A673 (cell line): ENCODE measurements at places on chromosomes 3 and 15.
A peak's percentile ranks its signal among the peaks of the same experiment; 100 is the strongest.

GRCh38 chr3:65245133-65246063 is 557.6 kb upstream of the ADAMTS9 start:
- peak; percentile 2 for DNase-seq

DNA sequence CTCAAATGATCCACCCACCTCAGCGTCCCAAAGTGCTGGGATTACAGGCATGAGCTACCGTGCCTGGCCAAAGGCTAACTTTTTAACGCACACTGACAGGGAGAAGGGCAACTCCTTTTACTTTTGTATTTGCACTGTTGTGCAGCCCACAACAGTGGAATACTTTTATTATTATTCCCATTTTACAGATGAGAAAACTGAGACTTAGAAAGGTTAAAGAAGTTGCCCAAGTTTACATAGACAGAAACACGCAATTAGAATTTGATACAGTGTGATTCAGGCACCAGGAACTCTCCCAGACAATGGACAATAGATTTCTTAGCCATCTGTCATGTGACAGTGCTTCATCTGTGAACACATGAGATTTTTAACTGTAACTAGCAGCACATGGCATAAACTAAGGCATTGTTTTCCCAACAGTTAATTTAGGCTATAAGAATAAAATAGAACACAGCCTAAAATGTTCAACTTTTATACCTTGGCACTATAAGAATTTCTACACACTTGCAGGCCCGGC is 18.8 kb downstream of the STAG1 start:
- no peak for DNase-seq

- no peak for DNase-seq
Measured at GRCh38 chr3:123123716-123124616, 57.1 kb downstream of the PDIA5 start.

DNA sequence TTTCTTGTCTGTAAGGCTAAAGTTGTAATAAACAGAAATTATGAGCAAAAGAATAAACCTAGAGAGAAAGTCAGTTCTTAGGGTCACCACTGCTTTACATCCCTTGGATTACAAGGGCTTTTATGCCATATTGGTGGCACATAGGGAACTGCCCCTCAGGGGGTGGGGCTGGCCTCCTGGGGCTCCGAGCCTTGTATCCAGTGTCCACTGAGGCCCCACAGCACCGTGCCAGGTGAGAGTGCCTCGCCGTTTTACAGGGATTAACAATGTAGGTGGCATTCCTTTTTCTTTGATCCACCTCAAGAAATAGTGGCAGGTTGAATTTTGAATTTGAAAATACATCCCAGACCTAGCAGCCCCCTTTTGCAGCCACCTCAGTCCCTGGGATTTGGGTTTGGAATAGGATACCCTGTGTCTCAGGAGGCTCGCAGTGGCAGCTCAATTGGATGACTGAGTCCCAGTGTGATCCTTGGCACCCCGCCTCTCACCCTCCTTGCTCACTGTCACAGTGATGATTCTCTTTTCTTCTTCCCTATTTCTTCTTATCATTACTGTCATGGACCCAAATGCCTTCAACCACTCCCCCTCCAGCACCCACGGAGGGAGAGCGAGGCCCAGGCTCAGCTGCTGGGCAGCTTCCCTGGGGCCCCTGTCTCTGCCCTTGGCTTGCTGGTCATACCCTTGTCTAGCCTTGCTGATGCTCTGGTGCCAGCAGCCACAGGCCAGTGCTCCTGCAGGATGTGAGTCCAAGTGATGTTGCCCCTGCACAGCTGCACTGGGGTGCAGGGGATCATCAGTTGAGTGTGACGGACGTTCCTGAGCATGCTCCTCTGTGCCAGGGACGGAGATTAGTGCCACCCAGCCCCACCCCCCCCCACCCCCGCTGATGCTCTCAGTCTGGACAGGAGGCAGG is 137.9 kb downstream of the DNAJB8 start:
- DNase-seq = no peak
